ENCODE measurements at places on chromosomes 5 and 9.
A peak's percentile ranks its signal among the peaks of the same experiment; 100 is the strongest.

GRCh38 chr9:134571326-134571931 is 70.2 kb upstream of the COL5A1 start:
- DNase-seq, result no peak

DNA sequence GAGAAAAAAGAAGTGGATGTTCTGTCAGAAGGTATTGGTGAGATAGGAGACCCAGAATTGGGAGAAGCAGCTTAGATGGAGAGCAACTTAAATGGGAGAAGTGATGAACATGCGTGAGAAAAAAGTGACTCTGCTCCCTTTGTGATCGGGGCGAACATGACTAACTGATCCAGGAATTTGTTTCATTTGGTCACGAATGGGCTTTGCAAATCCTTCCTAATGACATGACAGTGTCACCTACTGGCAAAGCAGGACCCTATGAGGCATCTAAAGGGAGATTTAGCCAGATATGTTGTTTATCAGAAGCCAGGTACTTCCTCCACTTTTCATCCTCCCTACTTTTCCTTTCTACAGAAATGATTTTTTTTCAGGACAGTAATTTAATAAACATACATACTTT is 787.4 kb upstream of the RGMB start:
- no peak for DNase-seq

- DNase-seq, result no peak
These were observed 32.7 kb downstream of the DMGDH start for GRCh38 chr5:79036769-79037168.

GRCh38 chr5:170448221-170448620 is 55.6 kb upstream of the KCNIP1 start:
- no peak for DNase-seq

DNA sequence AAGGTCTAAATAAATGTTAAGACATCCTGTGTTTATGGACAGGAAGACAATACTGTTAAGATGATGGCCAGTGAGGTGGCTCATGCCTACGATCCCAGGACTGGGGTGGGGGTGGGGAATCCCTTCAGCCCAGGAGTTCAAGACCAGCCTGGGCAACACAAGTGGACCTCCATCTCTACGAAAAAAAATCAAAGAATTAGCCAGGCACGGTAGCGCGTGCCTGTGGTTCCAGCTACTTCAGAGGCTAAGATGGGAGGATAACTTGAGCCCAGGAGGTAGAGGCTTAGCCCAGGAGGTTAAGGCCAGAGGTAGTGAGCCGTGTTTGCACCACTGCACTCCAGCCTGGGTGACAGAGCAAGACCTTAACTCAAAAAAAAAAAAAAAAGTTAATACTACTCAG is 5.3 kb downstream of the ROR2 start:
- DNase-seq, result no peak

- no peak for DNase-seq
These were observed 227.0 kb downstream of the ZNF608 start for GRCh38 chr5:124519396-124519795.

GRCh38 chr5:76192837-76193236 is 109.7 kb downstream of the SV2C start:
- DNase-seq, result no peak

- DNase-seq, result peak; percentile 56
These were observed 17.2 kb upstream of the GCNT1 start for GRCh38 chr9:76441551-76442322.

DNA sequence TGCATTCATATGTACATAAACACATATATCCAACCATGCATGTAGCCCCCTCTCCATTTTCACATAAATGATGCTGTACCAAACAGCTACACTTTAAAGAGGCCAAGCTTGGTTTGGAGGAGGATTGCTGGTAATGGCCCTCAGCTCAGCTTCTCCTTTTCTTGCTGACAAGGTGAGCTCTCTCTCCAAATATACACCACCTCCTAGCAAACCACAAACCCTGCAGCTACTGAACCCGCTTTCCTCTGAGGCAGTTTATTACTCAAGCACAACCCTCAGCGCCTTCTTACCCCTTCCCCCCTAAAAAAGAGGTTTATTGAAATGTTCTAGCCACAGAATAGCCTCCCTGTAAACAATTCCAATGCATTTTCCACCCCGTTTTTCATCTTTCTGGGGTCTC is 54.0 kb downstream of the ALG2 start:
- no peak for DNase-seq

DNA sequence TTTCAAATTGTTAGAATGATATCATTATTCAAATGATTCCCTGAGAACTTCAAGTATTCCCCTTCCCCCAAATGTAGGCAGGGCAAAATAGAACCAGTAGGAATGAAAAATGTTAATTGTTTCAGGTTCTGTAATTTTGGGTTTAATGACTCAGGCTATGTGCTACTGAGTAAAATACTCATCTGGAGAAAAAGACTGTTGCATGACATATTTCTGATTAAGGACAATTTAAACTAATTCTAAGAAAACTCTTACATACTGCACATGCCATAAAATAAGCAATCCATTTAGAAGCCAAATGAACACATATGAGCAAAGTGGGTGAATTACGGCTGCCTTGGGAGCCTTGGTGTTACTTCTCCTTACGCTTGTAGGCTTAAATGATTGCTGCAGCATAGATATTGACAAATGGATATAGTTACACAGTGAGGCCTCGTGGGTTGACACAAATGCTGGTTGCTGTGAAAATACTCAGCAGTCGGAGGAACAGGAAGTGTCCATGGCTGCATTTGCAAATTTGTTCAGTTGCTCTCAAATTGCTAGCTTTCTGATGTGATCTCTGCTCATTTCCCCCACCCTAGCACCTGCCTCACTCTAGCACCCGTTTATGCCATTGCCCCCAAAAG is 174.9 kb upstream of the DMAC1 start:
- peak; percentile 10 for DNase-seq

GRCh38 chr5:58197875-58198274 is 262.0 kb downstream of the PLK2 start:
- no peak for DNase-seq

GRCh38 chr5:57341380-57341979 is 141.1 kb downstream of the ACTBL2 start:
- DNase-seq, result no peak

DNA sequence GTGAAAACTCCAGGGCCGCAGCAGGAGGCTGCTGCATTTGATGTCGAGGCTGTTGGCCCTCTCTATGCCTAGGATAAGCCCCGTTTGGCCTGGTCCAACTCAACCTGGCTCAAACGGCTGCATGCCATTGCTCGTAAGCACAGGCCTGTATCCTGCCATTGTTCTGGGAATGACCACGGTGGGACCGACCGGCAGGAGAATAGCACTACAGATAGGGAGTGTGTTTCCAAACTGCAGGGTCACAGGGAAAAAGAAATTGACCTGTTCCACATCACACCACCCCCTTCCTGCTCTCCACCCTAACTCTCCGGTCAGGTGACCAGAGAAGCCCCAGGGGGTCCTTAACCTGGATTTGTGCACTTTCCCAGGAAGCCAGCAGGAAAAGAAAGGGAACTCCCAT is 278.7 kb upstream of the KLF4 start:
- DNase-seq, result no peak

DNA sequence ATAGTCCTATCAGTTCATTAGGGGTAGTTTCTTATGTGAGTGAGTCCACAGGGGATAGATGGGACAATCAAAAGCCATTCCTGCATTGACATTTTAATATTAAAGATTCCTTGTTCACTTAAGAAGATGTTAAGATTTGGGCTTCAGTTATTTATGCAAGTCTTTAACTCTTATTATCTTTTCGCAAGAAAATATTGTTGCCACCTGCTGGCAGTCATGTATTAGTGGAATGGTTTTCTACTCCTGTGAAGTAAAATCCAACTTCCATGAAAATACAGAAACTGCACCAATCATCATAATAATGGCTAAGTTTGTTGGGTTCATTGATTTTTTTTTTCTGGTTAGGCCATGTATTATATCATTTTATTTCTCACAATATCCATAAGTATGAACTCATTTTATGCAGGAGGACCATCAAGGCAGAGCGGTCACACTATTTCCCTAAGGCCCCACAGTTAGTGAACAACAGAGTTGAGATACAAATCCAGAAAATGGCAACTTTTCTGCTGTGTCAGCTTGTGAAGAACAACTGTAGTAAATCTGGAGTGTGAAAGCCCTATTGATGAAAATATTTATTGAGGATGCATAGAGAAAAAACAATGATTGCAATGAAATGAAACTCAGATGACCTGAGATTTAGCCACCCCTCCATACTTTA is 88.5 kb upstream of the TXNDC8 start:
- DNase-seq, result no peak

DNA sequence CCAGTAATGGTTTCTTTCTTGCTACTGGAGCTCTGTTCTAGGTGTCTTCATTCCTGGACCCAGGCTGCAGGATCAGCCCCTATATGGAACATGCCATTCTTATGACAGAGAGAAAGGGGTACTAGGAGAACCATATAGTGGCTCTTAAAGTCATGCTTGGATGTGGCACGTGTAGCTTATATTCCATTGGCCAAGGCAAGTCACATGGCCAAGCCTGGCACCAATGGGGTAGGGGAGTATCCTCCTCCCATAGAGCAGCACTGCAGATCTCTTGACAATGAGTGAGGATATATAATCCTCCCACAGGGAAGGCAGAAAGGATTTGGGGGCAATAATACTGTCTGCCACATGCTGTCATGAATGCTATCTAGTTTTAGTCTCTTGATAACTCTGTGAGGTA is 193.3 kb downstream of the PALM2AKAP2 start:
- no peak for DNase-seq

DNA sequence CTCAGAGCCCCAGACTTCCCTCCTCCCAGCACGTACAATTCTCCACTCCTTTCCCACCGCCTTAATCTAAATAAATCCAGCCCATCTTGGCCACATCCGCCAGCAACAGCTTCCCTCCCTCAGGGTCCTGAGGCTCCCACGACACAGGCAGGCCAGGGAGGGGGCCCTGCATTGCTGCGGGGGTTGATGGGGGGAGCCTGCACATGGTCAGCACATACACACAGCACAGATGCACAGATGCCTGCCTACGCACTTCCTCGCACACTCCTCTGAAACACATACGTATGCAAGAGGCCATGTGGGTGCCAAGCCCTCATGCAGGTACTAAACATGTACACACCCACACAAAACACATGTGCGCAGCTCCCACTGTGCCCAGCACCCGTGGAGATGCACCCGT is 14.8 kb downstream of the PDGFRB start:
- DNase-seq, result no peak

GRCh38 chr5:60436518-60436917 is 263.4 kb downstream of the DEPDC1B start:
- no peak for DNase-seq

DNA sequence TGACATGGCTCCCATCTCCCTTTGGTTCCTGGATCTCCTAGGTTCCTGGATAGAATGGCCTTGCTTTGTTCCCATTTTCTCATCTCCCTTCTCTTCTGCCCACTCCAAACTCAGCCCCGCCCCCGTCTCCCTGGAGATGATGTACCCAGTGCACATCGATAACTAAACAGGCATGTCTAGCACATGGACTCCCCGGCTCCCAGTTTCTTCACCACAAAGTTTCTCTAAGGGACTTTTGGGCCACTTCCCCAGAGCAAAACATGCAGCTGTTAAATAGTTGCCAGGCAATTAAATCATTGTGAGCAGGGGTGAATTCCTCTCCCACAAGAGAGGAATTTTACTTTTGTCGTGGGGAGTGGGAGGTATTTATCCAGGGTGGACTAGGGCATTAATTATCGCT is 259.0 kb downstream of the GADD45G start:
- DNase-seq, result no peak

DNA sequence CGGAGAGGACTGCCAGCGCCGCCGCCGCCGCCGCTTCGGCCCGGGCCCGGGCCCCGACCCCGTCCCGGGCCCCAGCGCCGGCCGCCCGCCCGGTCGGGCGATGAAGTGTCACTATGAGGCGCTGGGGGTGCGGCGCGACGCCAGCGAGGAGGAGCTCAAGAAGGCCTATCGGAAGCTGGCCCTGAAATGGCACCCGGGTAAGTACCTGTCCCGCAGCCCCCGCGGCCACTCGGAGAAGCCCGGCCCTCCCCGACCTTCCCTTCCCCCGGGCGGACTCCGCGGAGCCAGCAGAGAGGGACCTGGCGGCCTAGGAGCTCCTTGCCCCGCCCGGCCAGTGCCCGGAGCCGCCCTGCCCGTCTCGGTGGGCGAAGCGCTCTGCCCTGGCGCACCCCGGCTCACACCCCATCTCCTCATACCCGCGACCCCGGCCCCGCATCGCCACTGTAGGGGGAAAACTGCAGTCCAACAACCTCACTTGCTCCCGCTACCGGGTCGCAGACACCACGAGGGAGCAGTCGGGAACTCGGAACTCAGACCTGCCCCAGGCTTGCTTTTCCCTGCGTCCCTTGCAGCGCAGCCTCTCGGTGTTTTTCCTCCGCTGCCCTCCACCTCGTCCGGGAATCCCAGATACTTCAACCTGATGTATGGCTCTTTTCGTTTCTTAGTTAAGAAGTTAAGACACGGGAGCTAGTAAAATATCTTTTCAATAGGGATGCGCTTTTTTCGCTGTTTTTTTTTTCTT is 532 bp downstream of the DNAJC21 start:
- DNase-seq, result peak; percentile 85

DNA sequence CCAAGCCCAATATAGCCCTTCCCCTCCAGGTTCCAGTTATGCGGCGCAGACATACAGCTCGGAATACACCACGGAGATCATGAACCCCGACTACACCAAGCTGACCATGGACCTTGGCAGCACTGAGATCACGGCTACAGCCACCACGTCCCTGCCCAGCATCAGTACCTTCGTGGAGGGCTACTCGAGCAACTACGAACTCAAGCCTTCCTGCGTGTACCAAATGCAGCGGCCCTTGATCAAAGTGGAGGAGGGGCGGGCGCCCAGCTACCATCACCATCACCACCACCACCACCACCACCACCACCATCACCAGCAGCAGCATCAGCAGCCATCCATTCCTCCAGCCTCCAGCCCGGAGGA is 6.3 kb downstream of the NR4A3 start:
- DNase-seq, result no peak

- DNase-seq, result no peak
These were observed 215.4 kb upstream of the NR4A3 start for GRCh38 chr9:99606296-99606695.

GRCh38 chr5:55924744-55925143 is 70.0 kb downstream of the IL6ST start:
- no peak for DNase-seq

DNA sequence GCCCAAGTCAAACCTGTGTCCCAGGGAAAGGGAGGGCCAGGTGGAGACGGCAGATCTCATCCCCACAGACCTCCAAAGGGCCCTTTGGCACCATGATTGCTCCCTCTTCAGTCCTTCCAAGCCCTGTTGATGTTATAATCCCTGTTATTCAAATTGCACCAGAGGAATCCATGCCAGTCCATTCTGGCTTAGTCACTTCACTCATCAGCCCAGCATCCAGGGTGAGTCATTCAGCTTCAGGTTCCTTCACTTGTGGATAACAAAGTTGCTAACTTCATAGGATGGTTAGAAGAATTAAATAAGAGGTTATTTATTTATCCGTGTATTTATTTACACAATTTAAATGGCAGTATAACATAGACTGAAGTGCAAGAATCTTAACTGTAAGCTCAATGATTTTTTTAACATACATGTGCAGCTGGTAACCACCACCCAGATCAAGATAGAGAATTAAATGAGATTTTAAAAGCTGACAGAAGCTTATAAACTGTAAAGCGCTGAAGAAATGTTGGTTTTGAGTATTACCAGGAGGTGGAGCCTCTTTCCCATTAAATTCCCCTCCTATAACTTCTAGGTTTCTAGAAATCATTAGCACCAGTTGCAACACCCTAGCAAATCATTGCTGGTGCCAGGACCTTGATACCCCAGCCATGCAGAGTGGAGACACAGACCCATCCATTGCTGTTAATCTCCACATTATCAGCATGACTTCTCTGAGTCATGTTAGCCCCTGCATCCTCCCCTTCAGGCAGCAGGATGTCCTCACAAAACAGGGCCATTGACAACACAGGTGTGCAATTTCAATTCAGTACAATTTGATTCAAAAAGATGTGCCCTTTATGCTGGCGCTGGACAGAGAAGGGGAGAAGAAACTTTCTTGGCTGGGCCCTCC is 77.4 kb downstream of the SEC61B start:
- DNase-seq, result no peak

Data from activated naive CD4-positive, alpha-beta T cell treated with Interleukin-2 at 50 U/mL for 16 hours (primary cell).